ENCODE measurements at places on chromosomes 5 and 9.
A peak's percentile ranks its signal among the peaks of the same experiment; 100 is the strongest.

GRCh38 chr9:68493958-68494577 lies 46.6 kb downstream of the TMEM252 start:
- no peak for DNase-seq

DNA sequence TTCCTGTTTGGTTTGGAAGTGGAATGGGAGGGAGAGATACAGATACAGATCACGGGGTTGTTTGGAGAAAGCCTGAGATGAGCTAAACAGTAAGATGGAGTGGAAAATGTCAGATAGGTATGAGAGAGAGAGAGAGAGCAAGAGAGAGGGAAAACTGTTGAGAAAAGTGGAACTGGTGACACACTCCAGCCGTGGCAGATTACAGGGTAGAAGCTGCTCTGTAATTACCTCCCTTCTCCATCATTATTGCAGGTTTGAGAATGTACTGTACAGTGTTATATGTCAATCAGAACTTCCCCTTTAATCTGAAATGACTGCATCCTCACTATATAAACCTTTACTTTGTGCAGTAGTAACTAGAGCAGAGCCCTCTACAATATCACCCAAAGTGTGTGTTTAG lies 74.5 kb upstream of the WWC1 start:
- DNase-seq, result no peak

GRCh38 chr5:150999704-151000442 lies 20.5 kb upstream of the GPX3 start:
- DNase-seq, result no peak

DNA sequence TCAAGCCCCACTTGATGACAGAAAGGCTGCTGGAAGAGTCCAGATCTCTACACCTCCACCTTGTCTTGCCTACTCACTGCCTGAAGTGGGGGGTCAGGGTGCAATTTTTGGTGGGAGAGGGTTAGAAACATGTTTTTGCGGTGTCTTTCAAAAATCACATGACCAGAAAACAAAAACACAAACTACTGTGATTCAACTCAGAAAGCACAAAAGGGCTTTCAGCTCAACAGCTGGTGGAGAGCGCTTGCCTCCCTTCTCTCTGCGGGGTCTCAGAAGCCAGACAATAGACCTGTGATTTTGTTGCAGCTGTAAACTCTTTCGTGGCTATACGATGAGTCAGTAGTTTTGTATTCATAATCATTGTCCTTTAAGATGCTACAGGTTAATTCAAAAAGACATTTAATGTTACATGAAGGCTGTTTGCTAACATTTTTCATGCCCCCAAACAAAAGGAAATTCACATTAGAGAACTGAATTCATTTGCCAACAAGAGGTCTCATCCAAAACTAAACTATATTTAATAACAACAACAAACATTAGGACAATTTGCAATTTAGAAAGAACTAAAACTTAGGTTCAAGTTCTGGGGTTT lies 172.6 kb upstream of the RAI14 start:
- DNase-seq, result no peak

DNA sequence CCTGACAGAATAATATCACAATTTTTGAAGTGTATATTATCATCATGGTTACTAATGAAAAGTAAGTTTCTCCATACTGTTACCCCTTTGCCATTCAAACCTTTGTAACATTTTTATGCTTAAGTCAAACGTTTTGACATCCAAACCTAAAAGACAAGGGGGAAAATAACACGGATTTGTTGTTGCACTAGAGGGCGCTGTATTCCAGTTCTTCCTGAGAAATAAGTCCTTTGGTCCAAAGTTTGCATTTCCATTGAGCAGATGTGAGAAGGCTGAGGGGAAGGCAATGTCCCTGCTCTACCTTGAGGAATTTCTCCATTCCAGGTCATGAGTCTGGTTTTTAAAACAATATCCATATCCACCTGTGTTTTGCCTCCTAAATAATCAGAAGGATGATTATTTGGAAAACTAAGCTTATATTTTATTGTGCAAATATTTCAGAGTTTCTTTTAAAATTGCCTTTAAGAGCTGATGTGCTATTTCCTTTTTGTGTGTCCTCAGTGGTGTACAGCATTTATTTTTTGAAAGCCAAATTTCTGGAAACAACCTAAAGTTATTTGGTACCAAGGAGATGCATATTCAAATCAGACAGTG lies 9.7 kb downstream of the LECT2 start:
- peak; percentile 23 for DNase-seq

DNA sequence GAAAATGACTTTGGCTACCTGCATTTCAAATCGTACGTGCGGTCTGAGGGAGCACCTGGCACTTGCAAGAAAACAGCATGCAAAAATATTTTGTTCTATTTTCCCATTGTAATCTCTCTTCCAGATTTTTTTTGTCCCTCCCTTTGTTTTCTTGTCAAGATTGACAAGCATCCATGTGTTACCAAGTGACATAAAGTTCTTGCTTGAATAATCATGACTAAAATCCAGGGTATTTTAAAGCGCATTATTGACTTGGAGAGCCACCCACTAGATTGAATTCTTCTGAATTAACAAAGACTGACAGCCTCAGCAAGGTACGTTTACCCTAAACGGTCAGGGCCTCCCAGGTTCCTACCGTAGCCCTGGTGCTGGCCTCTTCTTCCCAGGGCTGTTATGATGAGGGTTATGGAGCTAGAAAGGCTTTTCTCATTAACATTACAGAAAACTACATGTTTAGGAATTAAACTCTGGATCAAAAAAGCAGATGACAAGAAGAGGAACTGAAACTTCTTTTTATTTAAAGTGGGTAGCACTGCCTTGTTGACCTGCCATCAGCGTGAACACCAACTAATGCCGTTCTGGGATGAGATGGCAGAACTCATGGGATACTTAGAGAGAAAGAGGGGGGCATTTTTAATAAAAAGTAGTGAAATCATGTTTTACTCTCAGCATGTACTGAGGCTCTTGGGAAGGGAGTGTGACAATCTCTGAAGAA lies 297.0 kb downstream of the EFNA5 start:
- DNase-seq, result no peak

All from stimulated activated CD4-positive, alpha-beta T cell treated with anti-CD3 and anti-CD28 coated beads, Interleukin-15, amount 100 ng/mL, for 24 hours (primary cell).